ENCODE measurements at places on chromosomes 1 and 21.

- DNase-seq: peak; percentile 76
Observed at GRCh38 chr1:223006917-223007648, 136.0 kb downstream of the TLR5 start.

DNA sequence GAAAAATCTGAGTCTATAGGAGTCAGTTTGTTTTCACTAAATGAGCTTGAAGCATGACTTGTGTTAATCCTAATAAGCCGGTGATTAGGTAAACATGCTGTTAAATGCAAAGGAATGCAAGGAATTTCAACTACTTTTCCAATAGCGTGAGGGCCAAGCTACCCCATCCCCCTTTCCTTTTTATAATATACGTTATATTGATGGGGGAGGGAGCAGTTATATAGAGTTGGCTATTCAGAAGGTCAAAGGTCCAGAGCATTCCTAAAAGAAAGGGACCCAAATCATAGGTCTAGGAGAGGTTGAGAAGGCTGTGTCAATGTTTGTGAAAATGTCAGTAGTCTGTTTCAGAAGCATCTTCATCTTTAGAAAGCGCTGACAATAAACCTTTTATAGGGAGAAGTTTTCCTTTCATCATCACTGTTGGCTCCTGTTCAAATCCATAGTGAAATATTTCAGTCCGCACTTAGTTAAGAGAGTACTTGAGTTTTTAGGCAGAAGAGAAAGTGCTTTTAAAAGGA, 3.8 kb downstream of the CCN1 start:
- no peak for DNase-seq

GRCh38 chr21:21332492-21332891, 334.3 kb downstream of the NCAM2 start:
- DNase-seq: no peak

DNA sequence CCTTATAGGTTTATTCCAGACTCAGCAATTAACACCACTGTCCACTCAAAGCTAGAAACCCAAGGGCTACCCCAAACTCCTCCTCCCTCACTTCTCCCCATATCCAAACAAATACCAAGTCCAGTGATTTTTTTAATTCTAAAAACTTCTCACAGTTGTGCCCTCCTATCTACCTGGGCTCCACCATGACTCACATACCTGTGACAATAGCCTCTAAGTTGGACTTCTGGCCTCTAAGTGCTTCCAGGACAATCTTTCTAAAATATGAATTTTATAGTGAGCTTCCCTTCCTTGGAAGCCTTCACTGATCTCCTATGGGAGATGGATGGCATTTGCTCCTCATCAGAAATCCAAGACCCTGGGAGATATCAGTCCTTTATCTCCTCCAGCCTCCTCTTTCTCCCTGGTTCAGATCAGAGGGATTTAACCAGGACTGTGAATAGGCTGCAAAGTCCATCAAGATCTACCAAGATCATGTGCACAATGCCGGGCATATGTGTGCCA, 219.3 kb downstream of the TOMM20 start:
- DNase-seq: no peak

GRCh38 chr1:179228783-179229213, 679 bp downstream of the ABL2 start:
- peak; percentile 75 for DNase-seq

DNA sequence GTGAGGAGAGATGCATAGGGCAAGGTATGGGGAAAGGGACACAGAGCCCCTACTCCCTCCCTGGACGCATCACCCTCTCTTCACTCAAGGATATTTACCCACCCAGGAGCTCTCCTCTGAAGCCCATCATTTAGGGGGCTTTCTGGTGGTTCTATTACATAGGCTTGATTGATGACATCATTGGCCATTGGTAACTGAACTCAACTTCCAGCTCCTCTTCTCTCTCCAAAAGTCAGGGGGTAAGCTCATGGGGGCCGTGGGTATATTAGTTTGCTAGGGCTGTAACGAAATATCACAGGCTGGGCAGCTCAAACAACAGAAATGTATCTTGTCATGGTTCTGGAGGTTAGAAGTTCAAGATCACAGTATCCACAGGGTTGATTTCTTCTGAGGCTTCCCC, 110.8 kb downstream of the DSCAM start:
- DNase-seq: no peak

GRCh38 chr1:61175976-61176375, 93.6 kb downstream of the NFIA start:
- DNase-seq: no peak

DNA sequence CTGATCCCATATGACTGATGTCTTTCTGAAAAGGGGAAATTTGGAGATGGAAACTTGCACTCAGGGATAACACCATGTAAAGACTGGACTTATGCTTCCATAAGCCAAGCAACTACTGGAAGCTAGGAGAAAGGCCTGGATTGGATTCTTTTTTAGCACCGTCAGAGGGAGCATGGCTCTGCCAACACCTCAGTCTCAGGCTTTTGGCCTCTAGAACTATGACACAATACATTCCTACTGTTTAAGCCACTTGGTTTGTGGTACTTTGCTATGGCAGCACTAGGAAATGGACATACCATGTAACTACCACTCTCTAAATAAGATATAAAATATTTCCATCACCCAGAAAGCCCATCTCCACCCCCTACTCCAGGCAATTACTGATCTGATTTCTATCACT, 139.7 kb downstream of the CYYR1 start:
- no peak for DNase-seq

GRCh38 chr1:202005958-202006357, 4.4 kb upstream of the ELF3 start:
- no peak for DNase-seq

- DNase-seq: no peak
Observed at GRCh38 chr1:195948123-195948895, 659.9 kb downstream of the KCNT2 start.

DNA sequence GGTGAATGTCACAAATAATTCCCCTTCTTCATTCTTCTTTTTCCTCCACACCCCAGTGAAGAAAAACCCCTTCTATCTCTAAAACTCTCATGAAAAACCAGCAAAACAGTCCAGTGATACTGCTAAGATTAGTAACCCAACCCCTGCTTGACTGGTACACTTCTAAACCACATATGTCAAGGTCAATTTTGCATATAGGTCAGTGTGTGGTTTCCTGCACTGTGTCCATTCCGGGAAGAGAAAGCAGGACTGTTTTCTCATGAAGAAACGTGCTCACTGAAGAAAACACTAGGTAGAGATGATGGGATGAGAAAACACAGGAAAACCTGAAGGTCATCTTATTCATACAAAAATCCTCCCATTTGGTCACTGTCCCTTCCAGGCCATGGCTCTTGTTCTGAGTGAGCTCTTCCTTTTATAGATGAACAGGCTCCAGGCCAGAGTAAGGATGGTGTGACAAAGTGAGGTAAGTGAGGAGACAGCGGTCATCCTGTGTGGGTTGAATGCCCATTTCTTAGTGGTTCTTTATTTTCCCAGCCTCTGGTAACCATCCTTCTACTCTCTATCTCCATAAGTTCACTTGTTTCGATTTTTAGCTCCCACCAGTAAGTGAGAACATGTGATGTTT, 122.7 kb downstream of the FASLG start:
- no peak for DNase-seq

DNA sequence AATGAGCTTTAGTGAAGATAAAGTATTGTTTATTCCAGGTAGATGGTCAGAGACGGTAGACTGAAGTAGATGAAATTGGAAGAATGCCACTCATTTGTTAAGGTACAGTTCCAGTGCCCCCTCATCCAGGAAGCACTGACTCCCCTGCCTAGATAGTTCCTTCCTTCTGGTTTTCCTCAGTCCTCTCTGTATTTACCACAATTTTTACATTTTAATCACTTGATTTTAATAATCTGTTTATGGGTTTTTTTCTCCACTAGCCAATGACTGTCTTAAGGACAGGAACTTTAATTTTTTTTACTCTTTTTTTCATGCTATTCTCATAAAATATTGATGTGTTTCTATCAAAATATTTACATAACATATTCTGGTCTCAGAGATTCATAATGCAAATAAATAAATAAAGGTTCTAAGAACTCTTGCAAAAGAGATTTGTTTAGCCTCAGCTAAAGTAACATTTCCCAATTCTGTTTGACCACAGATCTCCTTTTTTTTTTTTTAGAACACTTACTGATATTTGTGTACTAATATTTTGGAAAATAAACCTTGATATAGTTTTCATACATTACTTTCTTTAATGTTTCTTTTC, 651.6 kb downstream of the PLPP3 start:
- no peak for DNase-seq

DNA sequence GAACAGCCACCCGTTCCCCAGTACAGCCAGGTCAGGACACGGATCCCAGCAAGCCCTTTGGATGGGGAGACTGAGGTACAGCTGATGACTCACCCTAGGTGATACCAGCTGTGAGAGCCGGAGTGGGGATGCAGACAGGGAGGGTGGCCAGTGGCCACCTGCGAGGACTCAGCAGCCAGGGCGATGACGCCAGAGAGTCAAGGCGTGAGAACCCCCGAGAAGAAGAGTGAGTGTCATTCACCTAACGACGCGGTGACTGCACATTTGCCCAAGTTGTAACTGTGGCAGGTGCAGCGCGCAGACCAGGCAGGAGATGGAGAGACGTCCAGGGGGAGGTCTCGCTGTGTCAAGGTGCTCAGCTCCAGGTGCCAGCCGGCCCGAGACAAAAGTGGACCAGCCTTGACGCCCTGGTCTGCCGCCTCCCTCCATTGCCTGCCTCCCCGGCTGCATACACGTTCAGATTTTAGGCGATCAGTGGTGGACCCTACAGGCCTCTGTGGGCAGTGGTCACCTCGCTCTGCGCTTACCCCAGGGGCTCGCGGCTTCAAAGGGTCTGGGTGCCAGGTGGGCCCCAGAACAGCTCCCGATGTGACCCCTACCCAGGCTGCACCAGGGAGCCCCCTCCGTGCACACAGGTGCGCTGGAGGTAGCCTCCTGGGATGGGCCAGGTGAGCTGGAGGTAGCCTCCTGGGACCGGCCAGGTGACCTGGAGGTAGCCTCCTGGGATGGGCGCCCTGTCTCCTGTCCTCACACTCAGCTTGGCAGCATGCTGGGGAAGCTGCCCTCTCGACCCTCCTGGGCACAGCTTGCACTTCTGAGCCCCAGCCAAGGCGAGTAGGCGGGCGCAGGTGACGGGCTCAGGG, 11.9 kb downstream of the LRRC3 start:
- DNase-seq: peak; percentile 87

- no peak for DNase-seq
Observed at GRCh38 chr1:72568113-72568512, 285.8 kb upstream of the NEGR1 start.

DNA sequence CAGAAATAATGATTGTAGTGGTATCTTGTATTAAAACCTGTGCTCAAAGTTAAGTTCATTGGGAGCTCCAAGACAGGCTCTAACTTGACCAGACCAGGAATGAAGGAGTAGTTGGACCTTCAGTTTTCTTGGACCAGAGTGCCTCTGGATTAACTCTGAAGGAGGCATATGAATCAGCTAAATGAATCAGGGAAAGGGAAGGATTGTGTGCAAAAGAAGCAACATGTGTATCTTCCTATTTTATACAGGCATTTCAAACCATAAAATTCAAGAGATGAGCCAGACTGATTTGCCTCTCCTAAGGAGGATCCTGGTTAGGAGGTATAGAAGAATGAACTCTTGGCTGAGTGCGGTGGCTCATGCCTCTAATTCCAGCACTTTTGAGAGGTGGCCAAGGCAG, 71.4 kb downstream of the CC2D1B start:
- no peak for DNase-seq

GRCh38 chr1:203636291-203636690, 9.7 kb downstream of the ATP2B4 start:
- DNase-seq: no peak

- DNase-seq: no peak
Observed at GRCh38 chr1:151888972-151889570, 20.2 kb downstream of the THEM4 start.

DNA sequence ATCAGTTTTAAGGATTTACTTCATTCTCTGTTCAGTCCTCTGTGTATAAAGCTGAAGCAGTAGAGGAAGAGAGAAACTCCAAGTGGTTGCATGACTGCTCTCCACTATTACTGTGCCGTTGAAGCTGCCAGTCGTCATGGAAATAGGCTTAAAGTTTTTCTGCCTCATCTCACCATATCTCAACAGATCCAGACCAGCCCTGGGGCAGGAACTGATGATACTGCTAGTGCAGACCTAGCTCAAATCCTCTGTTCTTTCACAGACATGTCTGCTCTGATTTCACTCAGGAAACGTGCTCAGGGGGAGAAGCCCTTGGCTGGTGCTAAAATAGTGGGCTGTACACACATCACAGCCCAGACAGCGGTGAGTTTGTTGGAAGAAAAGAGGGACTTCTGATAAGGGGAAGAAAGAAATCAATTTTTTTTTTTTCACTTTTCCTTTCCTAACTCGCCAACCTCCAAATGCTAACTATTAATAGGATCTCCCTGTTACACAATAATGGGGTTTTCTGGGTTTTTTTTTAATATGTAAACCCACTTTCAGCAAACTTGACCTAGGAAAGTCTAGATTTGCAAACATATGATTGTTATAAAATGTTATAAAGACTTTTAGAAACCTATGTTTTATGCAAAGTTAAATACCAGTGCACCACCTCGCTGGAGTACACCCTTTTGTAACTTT, 22.2 kb upstream of the STRIP1 start:
- no peak for DNase-seq

DNA sequence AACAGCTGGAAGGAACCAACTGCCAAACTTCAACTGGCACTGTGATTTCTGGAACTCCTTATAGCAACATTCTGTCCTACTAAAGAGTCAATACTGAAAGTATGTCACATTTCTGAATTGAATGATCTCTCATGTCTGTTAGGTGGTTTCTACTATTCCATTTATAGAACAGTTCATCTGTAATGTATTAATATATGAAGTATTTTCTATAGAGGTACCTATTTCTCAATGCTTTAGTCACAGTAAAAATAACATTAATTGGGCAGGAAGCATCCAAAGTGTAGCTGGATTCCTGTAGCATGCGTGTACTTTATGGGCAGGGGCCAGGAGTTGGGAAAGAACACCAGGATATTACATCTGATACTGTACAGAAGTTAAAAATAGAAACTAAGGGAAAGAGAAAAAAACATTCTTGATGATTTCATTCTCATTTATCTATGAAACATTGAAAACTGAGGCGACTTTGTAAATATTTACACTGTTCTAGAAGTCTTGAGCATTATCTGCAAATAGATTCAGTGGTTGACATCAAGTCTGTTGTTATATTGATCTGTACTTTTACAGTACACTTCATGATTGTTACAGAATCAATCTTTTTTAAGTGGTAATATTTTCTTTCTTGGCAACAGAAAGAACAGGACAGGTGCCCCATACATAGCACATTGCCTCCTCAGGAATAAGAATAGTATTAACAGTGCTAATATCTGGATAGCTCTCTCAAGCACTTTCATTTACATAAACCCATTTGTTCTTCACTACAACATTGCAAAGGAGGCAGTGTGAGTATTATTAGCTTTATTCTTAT, 6.2 kb upstream of the ZNF281 start:
- peak; percentile 52 for DNase-seq

All from right lobe of liver (tissue), 6 donors.